Nephron progenitor cell (in vitro differentiated cells): ENCODE measurements at places on chromosomes 2 and 18.

DNA sequence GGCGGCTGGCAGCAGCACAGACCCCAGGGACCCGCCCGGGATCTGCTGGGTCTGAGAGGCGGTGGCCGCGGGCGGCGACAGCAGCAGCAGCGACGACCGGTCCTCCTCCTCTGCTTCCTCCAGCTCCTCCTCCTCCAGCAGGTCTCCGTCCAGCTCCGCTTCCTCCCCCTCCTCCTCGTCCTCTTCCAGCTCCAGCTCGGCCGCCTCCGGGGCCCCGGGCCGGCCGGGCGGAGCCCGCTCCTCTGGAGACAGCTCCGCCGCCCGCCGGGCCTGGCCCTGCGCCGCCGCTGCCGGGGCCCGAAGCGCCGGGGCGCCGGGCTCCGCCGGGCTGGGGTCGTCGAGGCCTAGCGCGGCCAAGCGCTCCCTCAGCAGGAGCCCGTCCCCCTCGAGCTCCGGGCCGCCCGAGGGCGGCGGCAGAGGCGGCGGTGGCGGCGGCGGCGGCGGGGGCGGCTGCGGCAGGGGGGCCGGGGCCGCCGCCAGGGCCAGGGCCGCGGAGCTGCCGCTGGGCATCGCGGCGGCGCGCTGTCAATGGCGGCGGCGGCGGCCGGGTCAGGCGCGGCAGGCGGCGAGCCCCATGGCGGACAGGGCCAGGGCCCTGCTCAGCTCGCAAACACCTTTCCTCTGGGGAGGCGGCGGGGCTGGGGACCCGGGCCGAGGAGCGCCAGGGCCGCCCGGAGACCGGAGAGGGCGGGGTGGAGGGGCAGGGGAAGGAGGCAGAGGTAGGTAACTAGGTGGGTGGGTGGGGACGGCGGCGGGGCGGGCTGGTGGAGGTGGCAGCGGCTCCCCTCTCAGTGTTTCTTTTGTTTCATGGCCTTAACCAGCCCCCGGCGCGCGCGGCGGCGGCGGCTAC, 445 bp downstream of the MEX3C start:
- peak; percentile 41 for DNase-seq

GRCh38 chr2:177403838-177404237, 11.3 kb downstream of the AGPS start:
- DNase-seq, result no peak

- peak; percentile 55 for DNase-seq
Observed at GRCh38 chr2:11738589-11739436, 7.6 kb upstream of the LPIN1 start.

GRCh38 chr18:38491195-38491594, 925.6 kb upstream of the CELF4 start:
- no peak for DNase-seq

GRCh38 chr2:102138331-102138730, 4.2 kb upstream of the IL1R1 start:
- DNase-seq, result no peak

- no peak for DNase-seq
Observed at GRCh38 chr2:217784996-217785543, 217.7 kb downstream of the TNS1 start.

DNA sequence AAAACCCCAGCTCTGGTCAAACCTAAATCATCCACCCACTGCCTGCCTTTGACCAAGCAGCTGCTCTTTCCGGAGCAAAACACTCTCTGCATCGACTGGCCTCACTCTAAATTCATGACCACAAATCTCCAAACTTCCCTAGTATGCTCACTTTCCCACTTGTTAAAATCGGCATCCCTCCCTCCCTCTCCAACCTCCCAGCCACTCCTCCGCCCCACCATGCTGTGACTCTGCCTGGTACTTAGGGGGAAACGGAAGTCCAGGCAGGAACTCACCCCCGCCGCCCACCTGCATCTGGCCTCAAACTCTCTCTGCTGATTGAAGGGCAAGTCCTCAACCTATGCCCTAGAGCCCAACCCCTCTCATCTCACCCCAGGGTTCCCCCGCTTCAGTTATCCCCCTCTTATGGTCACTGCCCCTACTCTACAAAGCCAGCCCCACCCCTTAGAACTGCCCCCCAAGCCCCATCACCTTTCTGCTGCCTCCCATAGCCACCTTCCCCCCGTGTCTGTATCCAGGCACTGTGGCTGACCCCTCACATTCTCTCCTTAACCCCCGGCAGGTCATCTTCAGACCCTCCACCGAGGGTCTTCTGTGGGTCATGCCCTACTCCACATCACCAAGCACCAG, 3.8 kb upstream of the ADRA2B start:
- no peak for DNase-seq

DNA sequence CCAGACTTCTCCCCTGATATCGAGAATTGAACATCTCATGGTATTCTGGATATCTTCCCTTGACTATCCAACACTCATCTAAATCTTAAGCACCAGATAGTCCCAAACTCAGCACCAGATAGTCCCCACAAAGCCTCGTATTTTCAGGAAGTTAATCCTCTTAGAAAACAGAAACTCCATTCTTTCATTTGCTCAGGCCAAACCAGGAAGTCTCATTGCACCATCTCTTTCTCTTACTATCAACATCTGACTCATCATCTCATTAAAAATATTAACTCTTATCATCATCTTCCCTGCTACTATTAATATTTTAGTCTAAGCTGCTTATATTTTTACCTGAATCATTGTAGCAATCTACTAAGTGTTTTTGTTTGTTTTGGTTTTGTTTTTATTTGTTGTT, 286.4 kb downstream of the GALNT13 start:
- no peak for DNase-seq

DNA sequence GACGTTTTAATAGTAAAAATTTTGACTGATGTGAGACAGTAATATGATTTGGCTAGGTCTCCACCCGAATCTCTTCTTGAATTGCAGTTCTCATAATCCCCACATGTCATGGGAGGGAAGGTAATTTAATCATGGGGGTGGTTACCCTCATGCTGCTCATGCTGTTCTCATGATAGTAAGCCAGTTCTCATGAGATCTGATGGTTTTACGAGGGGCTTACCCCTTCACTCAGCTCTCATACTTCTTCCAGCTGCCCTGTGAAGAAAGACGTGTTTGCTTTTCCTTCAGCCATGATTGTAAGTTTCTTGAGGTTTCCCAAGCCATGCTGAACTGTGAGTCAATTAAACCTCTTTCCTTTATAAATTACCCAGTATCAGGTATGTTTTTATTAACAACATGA, 327.0 kb upstream of the CDH7 start:
- no peak for DNase-seq

GRCh38 chr2:58959996-58960395, 718.9 kb upstream of the FANCL start:
- no peak for DNase-seq
